ENCODE measurements at places on chromosomes 3 and 15. TPM values are rescaled to one million over a fixed set of nuclear protein-coding genes. Genes with fewer than 3 reads are reported as not detected.

Gene ROPN1
- polyA plus RNA-seq, result 0.15 TPM

Gene CGNL1
- 67.4 TPM for polyA plus RNA-seq

Gene DPPA2
- polyA plus RNA-seq, result 1.3 TPM

Gene CIDEC
- polyA plus RNA-seq, result not detected

Gene SSUH2
- polyA plus RNA-seq, result 5.3 TPM

Gene CORO2B
- 26.8 TPM for polyA plus RNA-seq
